ENCODE measurements at places on chromosomes 13 and 19.

DNA sequence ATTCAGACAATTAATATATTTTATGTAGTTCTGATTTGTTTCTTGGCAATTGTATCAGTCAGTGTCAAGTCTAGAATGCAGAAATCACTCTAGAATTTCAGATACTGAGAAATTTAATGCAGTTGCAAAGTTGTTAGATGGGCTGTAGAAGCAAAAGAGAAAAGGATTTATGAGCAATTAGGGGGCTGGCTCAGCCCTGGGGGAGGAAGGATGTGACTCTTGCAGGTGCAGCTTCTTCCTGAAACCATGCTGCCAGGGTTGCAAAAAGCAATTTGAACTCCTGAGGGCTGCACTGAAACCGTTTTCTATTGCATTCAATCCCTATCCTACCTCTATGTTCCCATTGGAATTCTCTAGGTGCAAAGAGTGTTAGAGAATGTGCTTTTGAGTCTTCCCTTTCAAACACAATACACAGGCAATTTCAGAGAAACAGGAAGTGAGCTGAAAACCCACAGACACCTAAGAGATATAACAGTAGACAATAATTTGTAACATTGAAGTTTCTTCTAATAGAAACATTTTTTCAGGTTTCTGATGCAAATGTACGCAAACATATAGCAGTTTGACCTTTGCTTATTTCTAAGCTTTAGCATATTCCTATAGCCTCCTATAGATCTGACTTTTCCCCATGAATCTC, 814.7 kb upstream of the ATXN8OS start:
- DNase-seq: no peak

- DNase-seq: no peak
Measured at GRCh38 chr13:60925686-60926085, 490.0 kb downstream of the PCDH20 start.

DNA sequence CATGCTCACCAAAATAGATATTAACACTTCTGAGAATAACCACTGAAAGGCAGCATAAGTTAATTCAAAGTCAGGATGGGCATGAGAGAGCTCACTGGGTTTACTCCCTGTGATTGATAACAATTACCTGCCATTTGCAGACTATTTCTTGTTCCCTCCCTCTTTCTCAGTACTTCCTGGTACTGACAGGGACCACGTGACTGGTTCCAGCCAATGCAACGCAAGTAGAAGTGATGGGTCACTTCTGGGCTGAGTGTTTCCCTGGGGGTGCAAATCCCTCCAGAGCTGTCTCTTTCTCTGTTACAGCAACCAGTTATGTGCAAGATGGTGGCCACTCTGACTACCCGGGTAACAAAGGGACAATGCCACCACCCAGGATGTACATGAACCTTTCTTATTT, 118.8 kb downstream of the EFNB2 start:
- no peak for DNase-seq

- DNase-seq: no peak
Measured at GRCh38 chr19:28941833-28942232, 271.1 kb downstream of the UQCRFS1 start.

GRCh38 chr19:46296202-46296480, 701 bp upstream of the HIF3A start:
- no peak for DNase-seq

DNA sequence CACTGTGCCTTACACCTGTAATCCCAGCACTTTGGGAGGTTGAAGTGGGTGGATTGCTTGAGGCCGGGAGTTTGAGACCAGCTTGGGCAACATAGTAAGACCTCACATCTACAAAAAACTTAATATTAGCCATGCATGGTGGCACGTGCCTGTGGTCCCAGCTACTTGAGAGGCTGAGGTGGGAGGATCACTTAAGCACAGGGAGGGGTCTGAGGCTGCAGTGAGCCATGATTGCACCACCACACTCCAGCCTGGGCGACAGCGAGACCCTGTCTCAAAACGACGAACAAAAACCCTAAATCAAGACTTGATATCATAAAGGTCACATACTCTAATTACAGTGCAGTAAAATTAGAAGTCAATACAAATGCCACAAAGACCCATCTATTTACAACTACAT, 17.4 kb downstream of the SLC7A9 start:
- no peak for DNase-seq

- DNase-seq: no peak
Measured at GRCh38 chr19:44817725-44818465, 9.0 kb downstream of the BCAM start.

GRCh38 chr13:110907951-110908898, 6.6 kb downstream of the ANKRD10 start:
- no peak for DNase-seq

Data from LNCaP clone FGC (cell line).